ENCODE measurements at places on chromosomes 13 and 19. TPM values are rescaled to one million over a fixed set of nuclear protein-coding genes. Genes with fewer than 3 reads are reported as not detected.

Gene SHC2
- 0.36 TPM for total RNA-seq

Gene CYP2F1
- total RNA-seq: 0.47 TPM

Gene FCER2
- not detected for total RNA-seq

Gene UNC13A
- total RNA-seq: 0.11 TPM

Gene MBD3L3
- not detected for total RNA-seq
